ENCODE measurements at places on chromosomes 6 and 20.

DNA sequence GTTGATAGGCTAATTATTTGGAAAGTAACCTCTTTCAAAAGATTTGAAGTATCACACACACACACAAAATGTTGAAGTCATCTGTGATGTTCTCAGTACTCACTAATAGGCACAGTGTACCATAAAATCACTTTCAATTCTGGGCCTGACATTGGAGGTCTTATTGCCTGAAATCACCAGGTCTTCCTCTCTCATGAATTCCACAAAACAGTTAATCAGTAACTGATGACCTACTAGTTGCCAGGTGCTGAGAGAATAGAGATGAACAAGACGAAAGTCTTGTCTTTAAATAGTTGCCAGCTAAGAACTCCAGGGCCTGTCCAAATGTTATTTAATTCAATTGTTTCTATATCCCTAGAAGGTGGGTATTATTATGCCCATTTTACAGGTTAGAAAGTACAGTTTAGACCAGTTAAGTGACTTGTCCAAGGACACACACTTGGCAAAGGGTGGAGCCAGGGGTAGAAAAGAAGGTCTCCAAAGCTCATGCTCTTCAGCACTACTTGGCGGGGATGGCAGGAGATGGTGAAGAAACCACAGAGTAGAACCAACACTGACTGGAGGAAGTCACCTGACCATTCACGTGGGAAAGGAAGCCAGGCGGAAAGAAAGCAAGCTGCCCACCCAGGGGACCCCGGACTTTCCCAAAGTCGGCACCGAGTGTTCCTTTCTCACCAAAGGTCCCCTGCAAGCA lies 116.4 kb downstream of the KIF6 start:
- no peak for DNase-seq

DNA sequence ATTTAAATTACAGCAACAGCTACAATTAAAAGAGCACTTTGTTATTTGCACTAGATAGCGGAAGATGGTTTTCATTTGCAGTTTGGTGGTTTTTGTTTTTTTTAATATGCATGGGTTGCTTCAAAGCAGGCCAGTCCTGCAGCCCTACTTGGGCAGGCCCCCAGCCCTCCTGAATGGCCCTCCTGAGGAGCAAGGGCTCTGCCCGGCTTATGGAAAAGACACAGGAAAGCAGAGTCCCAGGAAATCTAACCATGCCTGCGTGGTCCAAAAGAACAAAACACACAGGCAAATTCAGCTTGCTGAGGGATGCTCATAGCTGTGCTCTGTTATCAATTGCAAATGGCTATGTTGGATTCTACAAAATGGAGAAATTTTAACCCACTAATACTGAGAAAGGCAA lies 371.1 kb upstream of the ARID1B start:
- no peak for DNase-seq

DNA sequence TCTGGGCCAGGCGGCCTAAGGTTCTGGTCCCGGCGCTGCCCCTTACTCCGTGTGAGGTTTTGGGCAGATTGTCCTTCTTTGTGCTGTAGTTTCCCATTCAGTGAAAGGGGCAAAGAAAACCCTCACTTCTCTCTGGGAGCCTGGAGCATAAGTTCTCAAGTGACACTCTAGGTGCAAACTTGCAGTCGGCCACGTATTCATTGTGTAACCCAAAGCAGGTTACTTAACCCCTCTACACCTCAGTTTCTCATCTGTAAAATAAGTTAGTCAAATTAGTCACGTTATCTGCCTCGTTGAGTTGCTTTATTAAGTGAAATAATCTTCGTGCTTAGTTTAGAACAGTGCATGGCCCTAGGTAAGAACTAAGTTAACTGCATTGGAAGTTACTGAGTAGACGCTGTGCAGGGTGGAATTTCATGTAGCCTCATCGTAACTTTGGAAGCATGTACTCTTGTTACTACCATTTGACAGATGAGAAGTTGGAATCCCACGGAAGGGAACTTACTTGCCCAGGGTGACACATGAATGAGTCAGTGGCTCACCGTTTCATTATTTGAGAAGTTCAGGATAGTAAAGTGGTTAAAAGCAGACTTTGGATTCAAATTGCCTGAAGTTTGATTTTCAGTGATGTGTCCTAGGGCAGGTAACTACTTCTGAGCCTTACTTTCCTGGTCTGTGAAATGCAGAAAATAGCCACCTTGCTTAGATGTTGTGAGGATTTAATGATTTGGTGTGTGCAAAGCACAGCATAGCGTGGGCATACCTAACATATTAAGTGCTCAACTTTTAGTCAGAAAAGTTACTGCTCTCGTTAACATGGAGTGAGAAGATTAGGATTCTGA lies 556 bp upstream of the MROH8 start:
- no peak for DNase-seq

DNA sequence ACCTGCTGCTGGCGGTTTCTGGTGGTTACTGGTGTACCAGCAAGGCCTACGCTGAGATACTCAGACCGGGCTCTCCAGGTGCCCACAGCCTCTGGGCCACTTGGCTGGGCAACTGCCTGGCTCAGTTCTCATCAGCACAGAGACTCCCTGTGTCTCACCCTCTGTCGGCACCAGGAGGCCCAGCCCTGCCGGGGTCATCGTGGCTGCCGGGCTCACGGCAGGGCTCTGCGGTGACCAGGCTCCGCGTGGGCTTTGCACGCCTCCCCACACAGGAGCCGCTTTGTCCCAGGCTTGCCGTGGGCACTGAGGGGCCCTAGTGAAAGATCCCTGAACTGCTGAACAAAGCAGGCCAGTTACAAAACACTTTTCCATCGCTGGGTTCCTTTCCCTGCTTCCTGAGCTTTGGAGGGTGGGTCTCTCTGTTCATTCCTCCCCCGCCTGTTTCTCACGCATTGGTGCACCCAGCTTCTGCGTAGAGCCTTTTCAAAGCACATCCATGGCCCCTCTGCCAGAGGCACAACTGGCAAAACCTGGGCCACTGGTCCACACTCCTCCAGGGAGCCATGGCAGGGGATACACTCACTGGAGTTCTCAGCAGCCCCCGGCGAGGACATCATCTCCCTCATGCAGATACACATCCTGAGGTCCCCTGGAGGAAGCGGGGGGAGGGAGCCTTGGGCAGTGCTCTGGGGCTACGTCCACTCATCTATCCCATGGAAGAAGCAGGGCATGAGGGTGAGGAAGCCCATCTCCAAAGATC lies 117.0 kb downstream of the NFATC2 start:
- no peak for DNase-seq

DNA sequence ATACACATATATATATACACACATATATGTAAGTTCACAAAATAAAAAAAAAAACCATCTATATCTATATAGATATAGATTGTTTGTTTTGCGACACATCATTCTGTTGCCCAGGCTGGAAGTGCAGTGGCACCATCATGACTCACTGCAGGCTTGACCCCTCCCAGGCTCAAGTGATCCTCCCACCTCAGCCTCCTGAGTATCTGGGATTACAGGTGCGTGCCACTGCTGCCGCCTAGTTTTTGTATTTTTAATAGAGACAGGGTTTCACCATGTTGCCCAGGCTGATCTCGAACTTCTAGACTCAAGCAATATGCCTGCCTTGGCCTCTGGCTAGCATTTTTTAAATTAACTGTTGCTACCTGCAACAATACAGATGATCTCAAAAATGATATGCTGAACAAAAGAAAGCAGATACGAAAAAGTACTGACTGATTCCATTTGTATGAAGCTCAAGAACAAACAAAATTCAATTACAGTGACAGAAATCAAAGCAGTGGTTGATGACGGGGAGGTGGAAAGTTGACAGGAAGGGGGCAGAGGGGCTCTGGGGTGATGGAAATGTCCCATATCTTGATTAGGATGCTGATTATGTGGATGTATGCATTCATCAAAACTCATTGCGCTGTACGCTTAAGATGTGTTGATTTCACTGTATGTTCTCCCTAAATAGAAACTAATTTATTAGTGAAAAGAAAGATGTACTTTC lies 49.6 kb downstream of the ATXN1 start:
- DNase-seq = no peak

- DNase-seq = no peak
Measured at GRCh38 chr6:25456249-25457040, 177.3 kb downstream of the CARMIL1 start.

GRCh38 chr6:108528878-108529277 lies 31.8 kb upstream of the FOXO3 start:
- no peak for DNase-seq

GRCh38 chr20:3221398-3222226 lies 12.3 kb downstream of the ITPA start:
- no peak for DNase-seq

DNA sequence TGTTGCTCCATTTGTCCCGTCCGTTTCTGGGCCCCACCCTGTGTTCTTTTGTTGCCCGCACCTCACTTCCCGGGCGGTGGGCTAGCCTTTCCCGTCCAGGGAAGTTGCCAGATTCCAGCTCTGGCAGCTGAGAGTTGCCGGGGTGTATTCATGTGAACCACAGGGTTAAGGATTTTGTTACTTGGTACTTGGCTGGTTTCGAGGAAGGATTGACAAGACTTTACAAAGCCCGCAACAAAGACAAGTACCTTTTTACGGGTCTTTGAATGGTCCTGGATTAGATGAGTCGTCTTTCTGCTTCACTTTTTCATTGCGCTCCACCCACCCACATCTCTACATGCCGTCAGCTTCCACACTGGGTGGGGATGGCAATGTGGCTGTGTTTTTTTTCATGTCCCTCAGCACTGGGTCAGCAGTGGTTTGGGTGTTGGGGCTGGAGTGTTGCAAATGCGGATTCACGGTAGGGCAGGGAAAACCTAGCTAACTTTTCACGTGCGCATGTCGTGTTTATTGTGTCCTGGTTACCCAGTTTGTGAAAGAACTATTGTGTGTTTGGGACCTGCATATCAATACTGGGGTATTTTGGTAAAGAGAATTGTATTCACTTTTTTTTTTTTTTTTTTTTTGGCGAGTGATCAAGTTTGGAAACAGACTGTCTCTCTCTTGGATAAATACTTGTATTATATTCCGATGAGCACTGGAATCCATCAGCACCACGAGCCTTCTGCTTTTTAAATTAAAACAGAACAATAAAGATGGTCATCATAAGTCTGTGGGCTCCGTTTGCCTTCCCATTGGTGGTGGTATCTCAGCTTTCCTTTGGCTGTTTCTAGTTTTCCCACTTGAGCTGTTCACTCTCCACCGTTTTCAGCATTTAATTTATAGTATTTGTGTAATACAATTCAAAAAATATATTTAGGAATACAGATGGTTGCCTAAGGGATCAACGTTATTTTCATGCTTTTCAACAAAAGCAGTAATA lies 1.2 kb downstream of the DUSP22 start:
- DNase-seq = peak; percentile 44

DNA sequence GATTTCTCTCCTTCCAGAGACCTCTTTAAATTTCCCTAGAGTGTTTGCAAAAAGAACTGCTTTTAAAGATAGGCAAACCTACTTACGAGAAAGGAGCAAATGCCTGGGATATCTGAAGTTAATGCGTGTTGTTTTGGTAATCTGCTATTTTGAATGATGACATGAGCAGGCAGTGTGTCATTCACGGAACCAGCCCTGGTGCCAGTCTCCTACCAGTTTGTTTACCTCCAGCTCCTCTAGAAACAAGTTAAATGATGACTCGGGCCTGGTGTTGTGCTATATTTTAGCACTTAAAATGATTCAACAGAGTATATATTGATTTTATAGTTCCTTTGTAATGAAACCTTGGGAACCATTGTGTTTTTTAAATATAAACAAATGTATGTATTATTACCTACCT lies 41.1 kb upstream of the MAP3K4 start:
- DNase-seq = no peak

- peak; percentile 59 for DNase-seq
Measured at GRCh38 chr20:21693322-21693721, 12.1 kb upstream of the PAX1 start.

DNA sequence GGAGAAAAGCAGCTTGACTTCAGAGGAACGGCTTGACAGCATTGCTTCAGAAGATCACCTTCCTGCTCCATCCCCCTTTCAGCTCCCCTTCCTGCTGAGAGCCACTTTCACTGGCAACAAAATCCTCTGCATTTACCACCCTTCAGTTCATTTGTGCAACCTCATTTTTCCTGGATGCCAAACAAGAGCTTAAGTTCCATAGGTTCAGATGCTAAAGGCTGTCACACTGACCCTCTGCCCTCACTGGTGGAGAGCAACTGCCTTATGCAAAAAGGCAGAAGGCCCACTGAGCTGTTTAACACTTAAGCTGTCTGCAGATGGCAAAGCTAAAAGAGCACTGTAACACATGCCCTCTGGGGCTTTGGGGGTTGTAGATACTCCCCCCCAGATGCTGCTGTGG lies 131.2 kb upstream of the SPACA1 start:
- no peak for DNase-seq

DNA sequence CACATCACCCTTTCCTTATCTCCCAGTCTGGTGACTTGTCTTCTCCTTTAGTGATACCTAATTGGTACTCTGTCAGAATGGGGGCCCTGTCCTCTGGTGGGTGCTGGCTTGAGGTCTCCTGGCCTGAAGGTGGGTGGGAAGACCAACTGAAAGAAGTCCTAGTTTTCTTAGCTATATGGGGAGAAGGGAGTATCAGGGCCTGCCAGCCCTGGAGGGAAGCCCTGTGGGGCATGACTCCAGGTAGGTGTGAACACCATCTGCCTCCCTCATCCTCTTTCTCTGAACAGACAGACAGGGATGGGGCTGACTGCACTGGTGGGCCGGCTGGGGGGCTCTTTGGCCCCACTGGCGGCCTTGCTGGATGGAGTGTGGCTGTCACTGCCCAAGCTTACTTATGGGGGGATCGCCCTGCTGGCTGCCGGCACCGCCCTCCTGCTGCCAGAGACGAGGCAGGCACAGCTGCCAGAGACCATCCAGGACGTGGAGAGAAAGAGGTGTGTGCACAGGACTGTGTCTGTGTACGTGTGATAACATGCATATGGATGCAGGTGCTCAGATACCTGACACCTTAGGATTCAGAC lies 4.8 kb downstream of the CRIP3 start:
- DNase-seq = no peak

DNA sequence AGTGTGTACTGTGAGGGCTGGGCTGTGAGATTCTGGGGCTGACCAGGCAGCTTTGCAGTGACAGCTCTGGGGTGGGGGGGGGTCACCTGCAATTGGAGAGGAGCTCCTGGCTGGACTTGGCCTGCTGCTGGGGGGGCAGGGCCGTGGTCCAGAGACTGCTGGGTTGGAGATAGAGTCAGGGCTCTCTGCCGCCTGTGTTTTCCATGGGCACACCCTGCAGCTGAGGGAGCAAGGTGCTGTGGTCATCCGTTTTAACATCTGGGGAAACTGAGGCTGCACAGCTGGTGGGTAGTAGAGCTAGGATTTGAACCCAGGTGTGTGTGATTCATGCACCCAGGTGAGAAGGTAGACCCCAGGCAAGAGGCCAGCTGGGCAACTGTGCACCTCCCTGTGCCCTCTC lies 7.3 kb downstream of the DLGAP4 start:
- DNase-seq = no peak

DNA sequence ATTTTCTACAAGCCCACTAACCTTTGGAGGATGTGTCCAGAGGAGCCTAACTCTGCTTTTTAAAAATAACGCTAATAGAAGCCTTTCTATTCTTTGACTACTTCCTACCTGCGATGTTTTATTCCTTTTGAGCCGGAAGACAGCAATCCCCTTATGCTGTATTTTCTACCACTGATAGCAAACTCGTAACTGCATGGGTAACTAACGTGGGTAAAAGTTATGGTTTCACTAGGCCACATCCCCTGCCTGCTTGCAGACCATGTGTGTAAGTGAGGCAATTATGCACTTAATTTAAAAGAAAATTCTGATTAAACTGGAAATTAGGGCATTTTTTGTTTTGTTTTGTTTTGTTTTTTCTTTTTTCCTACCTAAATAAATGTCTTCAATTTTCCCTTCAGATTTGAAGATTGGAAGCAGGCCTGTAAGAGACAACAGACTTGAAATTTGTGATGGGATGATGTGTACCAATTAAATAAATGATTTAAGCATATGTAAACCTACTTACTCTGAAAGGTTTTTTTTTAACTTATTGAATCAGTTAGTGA lies 931 bp downstream of the UFL1 start:
- no peak for DNase-seq

- peak; percentile 82 for DNase-seq
Measured at GRCh38 chr6:2990248-2990931, 9.3 kb upstream of the NQO2 start.

All from ELF-1 (cell line).